Activated T-helper 1 cell treated with anti-CD3 and anti-CD28 coated beads, Interleukin-2, amount 50 U/mL, for 16 hours (primary cell): ENCODE measurements at places on chromosomes 7 and 10.

- no peak for DNase-seq
Measured at GRCh38 chr10:113930482-113931057, 76.1 kb downstream of the NHLRC2 start.

GRCh38 chr7:127256041-127256725, 3.4 kb upstream of the GRM8 start:
- DNase-seq: no peak

- no peak for DNase-seq
Measured at GRCh38 chr7:16098585-16099179, 322.7 kb downstream of the CRPPA start.

- DNase-seq: no peak
Measured at GRCh38 chr10:99784727-99785441, 2.4 kb downstream of the ABCC2 start.

GRCh38 chr7:155815332-155816191, 3.3 kb upstream of the SHH start:
- peak; percentile 18 for DNase-seq
